ENCODE measurements at places on chromosomes 4 and X. TPM values are rescaled to one million over a fixed set of nuclear protein-coding genes. Genes with fewer than 3 reads are reported as not detected.

The PHOX2B gene
- not detected for total RNA-seq

The SPARCL1 gene
- 0.56 TPM for total RNA-seq

The TLR1 gene
- 1.4 TPM for total RNA-seq

The CHRNA9 gene
- not detected for total RNA-seq

The PDZD4 gene
- total RNA-seq, result 0.56 TPM

The KCTD8 gene
- total RNA-seq, result 0.77 TPM

The BMPR1B gene
- 0.56 TPM for total RNA-seq

The BEX5 gene
- total RNA-seq, result not detected

The NAA15 gene
- 62.9 TPM for total RNA-seq

The GLRA3 gene
- not detected for total RNA-seq

The SAP30 gene
- 43.1 TPM for total RNA-seq

The ZMAT1 gene
- total RNA-seq, result 2.0 TPM

The P2RY4 gene
- total RNA-seq, result not detected

The COL4A6 gene
- 3.7 TPM for total RNA-seq

The PPP2R2C gene
- not detected for total RNA-seq

The TMPRSS11A gene
- total RNA-seq, result not detected

Measured in regular cardiac myocyte (primary cell).